ENCODE measurements at places on chromosomes 2 and 18.
A peak's percentile ranks its signal among the peaks of the same experiment; 100 is the strongest.

DNA sequence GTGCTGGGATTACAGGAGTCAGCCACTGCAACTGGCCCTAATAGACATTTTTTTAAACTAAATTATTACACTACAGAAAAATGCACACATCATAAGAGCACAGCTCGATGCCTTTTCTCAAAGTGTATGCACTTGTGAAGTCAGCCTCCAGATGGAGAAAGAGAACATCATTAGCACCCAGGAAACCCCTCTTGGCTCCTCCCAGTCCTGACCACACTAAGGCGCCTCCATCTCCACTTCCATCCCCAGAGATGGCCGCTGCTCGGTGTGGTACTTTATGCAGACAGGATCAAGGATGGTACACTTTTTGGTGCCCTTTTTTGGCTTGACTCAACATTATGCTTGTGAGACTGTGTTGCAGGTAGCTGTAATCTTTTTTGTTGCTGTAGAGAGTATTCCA lies 34.8 kb downstream of the RRM2 start:
- no peak for DNase-seq

DNA sequence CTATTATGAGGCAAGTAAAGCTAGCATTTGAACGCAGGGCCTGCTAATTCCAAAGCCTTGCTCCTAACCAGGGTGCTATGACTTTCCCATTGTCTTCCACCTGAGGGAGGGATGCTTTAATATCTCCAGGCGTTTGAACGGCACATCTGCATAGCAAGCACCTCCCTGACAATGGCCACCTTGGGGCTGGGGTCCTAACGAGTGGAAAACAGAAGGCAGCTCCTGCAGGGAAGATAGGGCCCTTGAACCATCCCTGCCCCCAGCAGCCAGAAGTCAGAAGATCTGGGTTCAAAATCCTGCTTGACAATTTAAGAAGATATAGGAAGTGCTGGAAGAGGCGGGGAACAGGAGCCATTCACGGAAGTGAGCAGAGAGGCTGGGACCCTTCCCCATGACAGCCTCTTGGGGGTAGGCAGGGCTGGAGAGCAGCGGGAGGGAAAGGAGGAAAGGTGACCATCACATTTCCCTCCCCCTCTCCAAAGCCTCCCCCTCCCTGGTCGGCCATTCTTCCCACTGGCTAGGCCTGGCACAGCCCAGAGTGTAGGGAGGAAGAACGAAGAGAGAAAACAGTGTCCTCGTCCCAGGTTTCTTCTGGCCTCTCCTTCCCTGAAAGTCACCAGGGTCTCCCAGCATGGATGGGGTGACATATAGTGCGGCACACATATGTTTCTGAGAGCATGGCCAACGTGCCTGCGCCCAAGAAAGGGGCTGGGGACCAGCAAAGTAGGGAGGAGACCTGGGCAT lies 73.5 kb downstream of the EMX1 start:
- no peak for DNase-seq

DNA sequence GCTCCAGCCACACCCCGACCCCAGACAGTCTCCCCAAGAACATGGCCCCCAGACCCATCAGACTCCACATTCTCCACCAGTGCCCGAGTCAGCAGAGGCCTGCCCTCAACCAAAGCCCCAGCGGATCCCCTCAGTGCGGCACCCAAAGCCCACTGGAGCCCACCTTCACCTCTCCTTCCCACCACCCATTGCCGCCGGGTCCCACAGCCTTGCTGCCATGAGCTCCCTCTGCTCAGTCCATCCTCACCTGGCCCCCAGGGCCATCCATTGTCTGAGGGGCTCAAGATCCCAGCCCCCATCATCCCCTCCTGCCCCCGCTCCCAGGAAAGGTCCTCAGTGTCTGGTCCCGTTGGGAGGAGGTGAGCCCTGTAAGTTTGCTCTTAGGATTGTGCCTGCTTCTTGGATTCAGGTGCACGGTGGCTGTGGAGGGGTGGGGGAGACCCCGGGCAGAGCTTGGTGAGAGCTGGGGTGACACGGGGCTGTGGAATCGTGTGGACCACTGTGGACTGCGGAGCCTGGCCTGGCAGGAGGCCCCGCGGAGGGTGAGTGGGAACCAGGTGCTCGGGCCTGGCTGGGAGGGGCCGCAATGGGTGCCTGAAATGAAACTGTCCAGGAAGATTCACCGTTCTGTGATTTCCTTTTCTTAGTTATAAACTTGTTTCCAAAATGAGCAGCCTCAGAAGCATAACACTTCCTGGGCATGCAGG lies 32.7 kb upstream of the GPC1 start:
- no peak for DNase-seq

- DNase-seq: no peak
Measured at GRCh38 chr18:62571037-62571436, 48.2 kb downstream of the ZCCHC2 start.

DNA sequence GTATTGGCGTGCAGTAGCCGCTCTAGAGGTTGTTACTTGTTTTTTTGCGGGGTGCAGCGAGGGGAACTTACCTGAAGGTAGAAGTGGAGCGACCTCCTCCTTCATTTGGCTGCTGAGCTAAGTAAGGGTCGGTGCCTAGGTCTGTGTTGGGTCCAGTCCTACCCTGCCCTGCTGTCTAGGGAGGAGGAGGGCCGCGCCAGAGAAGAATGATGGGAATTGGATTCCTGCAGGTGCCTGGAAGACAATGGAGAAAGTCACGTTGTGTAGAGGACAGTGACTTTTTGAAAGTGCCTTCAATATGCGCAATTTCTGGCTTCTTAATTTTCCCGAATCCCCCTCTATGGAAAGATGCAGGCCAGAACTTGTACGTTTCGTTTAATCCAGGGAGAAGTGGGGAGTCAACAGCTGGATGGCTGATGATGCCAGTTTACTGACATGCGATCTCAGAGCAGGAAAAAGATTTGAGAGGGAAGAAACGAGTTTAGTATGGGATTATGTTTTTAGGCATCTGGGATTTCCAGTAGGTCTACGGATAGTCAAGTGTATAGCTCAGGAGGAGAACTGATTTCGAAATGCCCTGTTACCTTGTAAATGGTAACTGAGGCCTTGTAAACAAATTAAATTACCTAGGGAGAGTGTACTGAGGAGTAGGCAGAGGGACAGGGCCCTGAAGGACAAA lies 653 bp downstream of the MRPS9 start:
- DNase-seq: no peak

GRCh38 chr2:199485732-199486335 lies 28.1 kb upstream of the SATB2 start:
- DNase-seq: peak; percentile 39

DNA sequence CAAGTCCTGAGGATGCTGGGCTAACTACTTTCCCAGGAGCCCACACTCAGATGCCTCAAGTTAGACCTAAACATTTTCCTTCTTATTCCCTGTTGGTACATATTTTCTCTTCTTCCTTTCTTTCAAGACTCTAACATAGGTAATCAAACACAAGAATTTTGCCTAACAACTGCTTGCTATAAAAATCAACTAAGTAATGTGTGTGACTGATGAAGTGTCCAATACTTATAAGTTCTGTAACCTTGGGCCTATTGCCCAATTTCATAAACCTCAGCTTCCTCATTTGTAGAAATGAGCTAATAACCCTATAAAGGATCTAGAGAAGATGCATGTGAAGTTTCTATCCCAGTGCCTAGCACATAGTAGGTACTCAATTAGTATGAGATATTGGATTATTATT lies 31.6 kb upstream of the PIK3C3 start:
- DNase-seq: no peak

DNA sequence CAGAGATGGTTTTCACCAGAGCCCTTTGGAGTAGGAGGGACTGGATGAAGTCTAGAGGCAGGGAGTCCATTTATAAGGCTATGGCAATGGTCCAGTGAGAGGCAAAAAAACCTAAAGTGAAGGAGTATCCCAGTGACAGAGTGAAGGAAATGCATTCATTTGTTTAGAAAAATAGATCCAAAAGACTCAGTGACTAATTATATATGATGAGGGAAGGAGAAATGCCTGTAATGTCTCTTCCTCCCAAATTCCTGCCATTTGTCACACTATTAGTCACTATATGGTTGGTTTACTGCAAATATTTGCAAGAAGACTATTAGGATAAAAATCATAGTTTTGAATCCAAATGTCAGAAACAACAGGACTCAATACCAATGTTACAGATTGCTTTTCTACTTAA lies 104.2 kb downstream of the ZNF521 start:
- no peak for DNase-seq

- no peak for DNase-seq
Measured at GRCh38 chr2:109703077-109703476, 88.9 kb downstream of the SOWAHC start.

DNA sequence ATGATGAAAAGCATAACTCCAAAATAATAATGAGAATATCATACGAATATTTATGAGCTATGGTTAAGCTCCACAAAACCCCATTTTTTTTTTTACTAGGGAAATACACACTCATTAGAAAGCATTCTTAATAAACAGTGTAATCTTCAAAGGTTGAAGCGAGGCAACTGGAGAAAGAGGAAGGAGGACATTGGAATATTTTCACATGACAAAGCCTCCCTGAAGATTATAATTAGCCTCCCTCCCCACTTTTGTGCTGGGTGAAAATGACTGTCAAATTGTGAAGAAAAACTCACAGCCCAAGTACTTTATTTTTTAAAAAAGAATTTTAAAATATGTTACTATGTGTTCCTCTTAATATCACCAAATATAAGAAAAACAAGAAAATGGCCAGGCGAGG lies 64.1 kb upstream of the NFU1 start:
- DNase-seq: no peak

GRCh38 chr18:25876330-25876948 lies 214.0 kb downstream of the SS18 start:
- DNase-seq: no peak

DNA sequence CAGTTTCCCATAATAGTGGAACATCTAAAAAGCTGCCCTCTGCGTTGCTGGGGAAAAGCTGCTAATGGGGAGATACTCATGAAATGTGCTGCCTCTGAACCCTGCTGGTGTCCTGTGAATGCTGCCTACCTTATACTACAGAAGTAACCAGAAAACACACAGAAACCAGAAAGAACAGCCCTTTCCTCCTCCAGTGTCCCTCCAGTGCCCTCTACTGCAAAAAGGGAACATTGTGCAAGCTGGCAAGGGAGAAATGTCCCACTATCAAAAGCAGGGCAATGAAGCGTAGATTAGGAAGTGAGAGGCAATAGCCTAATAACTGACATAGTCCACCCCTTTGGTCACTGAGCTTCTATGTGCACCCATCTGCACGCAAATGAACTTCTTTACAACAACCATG lies 162.7 kb upstream of the ETAA1 start:
- DNase-seq: peak; percentile 45

- no peak for DNase-seq
Measured at GRCh38 chr2:48749291-48750127, 6.0 kb downstream of the LHCGR start.

DNA sequence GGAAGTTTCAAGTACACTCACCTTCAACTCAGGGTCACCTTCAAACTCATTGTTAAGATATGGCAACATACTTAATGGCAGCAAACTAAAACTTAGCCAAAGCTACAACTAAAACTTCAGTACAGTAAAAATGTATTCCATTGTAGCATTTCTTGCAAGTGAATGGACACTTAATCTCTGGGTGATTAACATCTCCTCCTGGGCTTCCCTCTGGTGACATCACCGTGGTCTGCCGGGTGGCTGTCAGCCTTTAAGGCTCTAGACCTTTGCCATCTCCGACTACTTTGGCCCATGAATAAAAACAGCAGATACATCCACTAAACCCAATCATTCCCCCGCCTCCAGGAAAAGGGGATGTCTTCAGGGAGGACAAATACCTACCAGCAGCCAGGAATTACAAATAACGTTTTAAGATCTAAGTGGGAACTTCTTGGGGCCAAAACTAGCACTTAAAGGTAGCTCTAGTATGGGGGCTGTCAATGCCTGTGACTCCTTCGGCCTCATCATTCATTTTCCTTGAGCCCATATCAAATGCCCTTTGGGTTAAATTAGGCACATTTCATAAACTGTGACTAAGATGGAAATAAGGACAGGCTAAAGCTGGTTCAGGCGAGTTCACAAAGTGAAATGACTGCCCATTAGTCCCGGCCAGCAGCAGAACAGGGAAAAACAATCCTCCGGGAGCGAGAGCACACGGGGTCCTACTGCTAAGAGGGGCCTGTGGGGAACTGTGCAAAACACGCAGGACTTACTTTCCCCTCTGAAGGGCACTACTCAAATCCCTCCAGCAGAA lies 1.1 kb downstream of the TFCP2L1 start:
- no peak for DNase-seq

DNA sequence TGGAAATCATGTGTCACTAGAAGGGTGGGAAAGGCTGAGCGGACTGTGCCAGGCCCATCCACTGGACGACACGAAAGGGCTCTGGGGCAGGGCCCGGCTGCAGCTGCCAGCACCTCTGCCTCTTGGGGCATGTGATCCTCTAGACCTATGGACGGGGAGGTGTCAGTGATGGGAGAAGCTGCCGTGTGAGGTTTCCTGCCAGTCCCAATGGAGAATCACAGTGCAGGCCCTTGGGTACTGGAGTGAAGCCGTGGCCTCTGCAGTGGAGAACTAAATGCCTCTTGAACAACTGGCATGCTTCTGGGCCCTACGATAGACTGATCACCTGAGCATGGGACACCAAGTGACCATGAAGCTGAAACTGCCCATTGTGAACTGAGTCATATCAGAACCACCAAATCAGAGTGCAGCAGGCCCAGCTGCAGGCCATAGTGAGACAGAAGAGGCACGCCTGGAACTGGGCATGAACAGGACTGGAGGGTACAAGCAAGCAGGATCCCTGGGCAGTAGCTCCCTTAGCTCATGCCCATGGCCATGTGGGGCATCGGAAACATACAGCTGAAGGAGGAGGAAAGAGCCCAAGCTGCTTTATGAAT lies 18.8 kb upstream of the RHOB start:
- DNase-seq: no peak

DNA sequence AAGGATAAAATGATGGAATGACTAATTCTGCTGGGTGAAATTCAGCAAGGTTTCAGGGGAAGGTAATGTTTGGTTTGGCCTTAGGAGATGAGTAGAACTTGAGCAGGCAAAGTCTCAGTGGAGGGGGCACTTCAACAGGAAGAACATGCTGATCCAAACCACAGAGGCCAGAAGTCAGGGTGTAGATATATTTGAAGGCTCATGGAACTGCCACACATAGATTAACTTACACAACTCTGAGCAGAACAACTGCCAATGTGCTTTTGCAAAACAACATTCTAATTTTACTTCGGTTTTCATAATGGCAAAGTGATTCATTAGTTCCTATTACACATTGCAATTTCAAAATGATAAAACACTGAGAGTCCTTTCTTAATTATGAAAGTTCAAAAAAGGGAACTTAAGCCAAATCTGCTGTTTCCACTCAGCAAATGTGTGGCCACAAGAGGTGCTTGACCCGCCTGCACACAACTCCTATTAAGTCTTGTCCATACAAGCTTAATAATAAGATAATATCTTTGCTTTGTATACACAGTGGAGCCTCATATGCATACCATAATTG lies 284.8 kb downstream of the MREG start:
- DNase-seq: no peak
